T-helper 9 cell (primary cell): ENCODE measurements at places on chromosomes 6 and 20.

DNA sequence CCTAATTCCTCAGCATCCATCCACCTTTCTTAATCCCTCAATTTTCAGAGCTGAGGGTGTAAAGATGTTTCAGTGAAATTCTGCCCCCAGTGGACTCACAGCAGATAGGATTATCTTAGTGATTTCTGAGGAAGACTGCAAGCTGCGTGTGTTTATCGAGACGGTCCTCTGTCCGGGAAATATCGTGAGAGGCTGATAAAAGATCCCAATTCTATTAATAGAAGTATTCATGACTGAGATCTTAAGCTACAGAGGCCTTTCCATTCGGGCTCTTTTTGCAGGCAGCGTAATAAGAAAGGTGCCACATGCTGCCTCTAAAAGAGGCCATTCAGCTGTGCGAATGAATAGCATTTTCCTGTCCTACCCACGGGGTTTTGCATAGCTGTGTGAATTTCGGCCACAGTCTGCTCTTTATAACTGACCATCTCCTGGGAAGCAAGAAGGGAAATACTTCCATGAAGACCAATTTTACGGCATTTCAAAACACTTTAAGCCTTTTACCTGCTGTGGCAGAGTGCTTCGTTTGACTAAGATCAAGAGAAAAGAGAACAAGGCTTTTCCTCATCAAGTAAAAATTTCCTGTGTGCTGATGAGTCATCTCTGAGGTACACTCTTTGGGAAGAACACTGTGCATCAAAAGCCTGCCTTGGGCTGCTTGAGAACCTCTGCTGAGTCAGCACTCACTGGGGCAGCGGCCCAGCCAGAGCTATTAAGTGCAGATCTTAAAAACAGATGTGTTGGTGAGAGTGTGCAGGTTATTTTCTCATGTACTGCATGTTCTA lies 208.8 kb downstream of the ARHGAP18 start:
- DNase-seq = no peak

DNA sequence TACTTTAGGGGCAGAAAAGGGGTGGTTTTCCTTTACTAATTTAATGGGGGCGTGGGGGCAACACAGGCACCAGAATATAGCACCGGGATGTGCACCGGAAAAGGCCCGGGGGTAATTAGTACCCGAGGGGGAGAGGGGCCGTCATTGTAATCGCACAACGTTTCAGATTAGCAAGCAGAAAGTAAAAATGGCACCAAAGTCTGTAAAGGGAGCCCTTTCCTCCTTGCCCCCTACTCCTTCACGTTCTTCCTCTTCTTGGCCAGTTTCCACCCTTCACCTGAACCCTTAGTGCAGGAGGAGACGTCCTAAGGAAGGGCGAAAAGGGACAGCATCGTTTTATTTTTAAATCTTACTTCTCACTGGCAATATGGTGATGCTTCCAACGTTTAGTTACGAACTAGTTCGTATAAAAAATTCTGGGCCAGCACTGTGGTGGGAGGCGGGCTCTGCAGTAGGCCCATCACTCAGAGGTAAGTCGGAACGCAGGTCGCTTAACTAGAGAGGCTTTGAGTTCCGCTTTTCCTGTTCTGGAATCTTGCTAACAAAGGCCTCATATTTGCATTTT lies 742 bp upstream of the CEP85L start:
- no peak for DNase-seq

GRCh38 chr6:38396209-38396608 lies 243.5 kb downstream of the BTBD9 start:
- DNase-seq = no peak

DNA sequence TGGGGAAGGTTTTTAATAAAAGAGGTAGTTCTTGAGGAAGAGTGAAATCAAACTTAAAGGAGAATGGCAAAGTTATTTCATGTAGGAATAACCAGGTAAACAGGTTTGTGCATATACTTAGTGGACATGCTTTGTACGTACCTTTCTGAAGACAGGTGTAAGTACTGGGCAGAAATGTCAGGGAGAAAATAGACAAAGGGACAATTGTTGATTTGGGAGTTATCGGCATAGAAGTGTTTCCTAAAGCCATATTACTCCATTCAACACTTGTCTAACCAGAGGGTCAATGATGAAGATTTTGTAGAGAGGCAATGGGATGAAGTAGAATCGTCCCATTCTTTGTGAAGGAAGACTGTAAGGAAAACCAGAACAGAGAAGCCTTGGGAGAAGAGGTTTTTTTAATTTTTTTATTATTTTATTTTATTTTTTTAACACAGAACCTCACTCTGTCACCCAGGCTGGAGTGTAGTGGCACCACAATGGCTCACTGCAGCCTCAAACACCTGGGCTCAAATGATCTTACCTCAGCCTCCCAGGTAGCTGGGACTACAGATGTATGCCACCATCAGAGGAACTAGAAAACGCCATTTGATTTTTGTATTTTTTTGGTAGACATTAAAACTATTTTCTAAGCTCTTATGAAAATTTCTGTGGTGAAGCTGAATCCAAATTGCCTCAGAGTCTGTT lies 18.0 kb downstream of the SMAP1 start:
- no peak for DNase-seq

DNA sequence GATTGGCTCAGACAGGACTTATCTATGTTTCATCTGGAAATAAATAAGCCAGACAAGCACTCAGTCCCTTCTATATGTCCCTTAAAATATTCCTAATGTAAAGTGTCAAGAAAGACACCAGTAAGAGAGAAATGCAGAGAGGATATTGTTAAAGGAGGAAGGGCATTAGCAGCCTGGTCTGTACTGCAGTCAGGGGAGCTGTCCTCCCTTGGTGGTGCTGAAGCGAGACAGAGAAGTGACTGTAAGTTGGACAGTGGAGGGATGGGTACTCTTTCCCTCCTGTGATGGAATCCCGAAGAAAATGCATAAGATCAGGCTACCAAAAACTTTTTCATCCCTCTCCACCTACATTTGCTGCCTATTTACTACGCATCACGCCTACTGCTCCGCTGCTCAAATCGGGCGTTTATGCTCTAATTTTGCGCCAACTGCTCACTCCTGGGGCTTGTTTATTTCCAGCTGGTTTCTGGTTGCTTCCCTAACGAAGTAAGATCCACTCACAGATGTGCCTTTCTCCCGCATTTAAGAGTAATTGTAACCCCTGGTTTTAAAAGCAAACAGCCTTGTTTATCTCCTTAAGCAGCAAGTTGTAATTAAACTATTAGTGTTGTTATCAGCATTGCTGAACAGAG lies 35.2 kb downstream of the PHACTR1 start:
- no peak for DNase-seq

GRCh38 chr6:5338177-5338960 lies 77.1 kb downstream of the FARS2 start:
- DNase-seq = no peak

GRCh38 chr20:62761759-62762131 lies 34.5 kb upstream of the MRGBP start:
- DNase-seq = no peak

GRCh38 chr6:56955171-56956155 lies 556 bp downstream of the BEND6 start:
- DNase-seq = no peak

DNA sequence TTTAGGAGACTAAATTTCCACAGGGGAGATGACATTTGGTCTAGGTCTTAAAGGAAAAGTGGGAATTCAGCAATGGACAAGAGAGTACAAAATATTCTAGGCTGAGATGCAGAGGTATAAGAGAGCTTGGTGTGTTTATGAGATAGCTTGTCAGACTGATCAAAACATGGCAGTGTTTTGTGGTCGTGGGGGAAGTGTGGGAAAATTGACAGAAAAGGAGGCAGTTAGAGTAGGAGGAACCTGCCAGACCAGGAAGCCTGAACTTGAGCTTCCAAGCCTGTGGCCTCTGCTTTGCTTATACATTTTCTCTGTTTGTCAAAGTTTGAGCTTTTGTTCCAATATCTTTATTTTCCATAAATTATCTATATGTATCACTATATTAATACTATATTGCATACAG lies 69.5 kb upstream of the MAP3K7 start:
- no peak for DNase-seq

DNA sequence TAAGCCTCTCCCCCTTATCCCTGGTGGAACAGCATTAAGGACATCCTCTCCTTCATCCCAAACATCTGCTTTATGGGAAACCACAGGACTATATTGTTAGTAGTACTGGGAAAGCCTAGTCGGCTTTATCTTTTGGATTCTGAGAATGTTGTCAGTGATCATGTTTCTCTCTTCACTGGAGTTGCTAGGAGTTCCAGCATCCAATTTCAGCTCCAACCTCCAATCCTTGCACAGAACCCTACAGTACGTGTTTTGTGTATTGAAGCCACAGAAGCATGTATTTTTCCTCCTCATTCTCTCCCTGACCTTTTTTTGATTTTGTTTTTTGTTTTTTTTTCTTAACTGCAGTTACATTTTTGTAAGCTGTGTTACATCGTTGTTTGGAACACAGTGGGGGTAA lies 84.0 kb downstream of the PHACTR3 start:
- DNase-seq = no peak

DNA sequence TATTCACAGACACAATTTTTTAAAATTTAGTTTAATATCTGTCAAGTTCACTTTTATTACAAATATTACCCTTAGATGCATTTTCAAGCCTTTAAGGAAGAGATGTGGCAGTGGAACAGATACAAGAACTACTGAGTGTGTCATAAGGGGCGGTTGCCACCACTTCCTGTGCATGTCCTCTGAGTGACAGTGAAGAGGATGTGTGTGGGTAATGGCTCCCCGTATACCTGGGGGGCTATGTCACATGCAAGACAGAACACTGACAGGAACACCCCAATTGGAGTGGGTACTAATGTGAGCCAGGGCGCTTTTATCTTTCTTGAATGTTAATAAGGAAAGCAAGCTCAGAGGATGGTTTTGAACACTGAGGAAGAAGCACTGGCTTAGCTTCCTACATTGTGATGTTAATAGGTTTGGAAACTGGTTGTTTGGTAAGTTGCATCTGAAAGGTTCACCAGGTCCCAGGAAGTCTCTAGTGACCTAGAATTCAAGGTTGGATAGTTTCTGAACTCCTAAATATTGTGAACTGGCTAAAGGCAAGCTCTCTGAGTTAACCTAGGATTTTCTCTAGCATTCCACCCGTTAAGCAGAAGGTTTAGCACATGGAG lies 83.4 kb upstream of the ASF1A start:
- peak; percentile 45 for DNase-seq

DNA sequence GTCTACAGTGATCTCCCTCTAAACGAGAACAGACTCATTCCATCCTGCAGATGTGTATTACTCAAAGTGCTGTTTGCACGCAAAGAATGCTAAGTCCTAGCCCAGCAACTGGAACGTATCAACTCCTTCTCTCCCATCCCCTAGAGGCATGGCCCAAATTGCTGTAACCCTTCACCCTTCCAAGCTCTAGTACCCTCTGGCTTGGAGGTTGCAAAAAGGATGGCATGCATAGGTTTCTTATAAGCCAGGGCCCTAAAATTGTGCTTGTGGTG lies 71.5 kb upstream of the TGM3 start:
- DNase-seq = no peak

DNA sequence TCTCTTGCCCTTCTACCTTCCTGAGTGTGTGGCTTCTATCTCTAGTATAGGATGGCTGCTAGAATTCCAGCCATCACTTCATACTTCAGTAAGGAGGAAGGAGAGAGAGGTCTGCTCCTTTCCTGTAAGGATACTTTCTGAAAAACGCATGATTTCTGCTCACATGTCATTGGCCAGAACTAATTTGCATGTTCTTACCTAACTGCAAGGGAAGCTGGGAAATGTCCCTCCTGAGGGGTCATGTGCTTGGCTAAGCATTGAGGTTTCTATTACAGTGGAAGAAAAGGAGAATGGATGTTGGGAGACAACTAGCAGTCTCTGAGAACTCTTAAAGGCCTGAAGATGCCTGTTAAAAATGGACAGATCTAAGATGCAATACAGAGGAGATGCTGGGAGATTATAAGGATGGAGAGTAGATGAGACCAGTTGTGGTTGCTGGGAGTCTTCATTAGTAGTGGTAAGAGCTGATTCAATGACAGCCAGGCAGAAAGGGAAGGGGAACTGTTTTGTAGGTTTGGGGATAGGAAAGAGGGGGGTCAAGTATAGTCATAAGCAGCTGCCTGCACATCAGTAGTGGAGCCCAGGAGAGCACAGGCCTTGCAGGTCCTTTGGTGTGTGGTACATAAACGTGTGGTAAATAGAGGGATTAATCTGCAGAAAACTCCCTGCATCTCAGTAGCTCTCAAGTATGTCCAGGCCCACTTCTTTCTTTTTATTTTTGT lies 20.2 kb downstream of the CDS2 start:
- DNase-seq = no peak

DNA sequence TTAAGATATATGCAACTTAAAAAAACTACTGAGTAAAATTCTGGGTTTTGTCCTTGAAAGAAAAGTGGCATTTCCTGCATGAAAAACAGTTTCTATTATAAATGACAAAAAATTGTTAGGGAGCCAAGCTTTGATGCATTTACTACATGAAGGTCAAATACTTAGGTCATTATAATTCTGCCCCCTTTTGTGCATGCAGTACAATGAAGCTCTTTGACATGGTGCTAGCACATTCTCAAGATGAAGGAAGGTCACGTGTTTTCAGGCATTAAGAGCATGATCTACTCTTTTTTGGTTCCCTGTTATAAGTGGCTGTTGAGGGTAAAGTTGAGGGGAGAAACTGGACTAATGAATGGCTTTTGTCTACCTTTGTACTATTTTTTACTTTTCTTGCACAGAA lies 72.7 kb downstream of the FOXO3 start:
- no peak for DNase-seq

DNA sequence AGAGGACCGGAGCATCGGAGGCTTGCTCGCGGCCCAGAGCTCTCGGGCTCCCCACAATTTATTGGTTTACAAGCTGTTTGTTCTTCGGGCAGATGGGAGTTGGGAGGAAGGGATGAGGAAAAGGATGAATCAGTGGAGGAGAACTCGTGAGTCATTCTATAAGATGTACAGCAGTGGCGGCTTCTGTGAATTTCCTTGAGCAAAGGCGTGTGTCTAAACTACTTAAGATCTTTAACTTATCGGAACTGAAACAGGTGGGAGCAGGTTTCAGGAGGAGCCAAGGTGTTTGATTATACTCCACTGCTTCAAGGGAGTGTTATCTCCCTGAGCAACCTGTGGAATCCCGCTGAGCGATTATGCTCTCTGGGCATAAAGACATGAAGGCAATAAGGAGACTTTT lies 50.5 kb upstream of the IBTK start:
- no peak for DNase-seq

DNA sequence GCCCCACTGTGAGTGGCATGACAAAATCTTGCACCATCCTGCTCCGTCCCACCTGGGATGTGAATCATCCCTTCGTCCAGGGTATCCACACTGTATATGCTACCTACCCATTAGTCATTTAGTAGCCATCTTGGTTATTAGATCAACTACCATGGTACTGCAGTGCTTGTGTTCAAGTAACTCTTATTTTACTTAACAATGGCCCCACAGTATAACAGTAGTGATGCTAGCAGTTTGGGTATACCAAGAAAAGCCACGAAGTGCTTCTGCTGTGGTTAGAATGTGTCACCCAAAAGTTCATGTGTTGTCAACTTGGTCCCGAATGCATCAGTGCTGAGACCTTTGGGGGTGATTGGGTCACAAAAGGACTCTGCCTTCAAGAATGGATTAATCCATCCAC lies 11.7 kb downstream of the OSER1 start:
- DNase-seq = no peak

GRCh38 chr6:42332916-42333315 lies 115.3 kb upstream of the MRPS10 start:
- DNase-seq = no peak

- no peak for DNase-seq
Observed at GRCh38 chr6:85865420-85866369, 223.0 kb upstream of the SYNCRIP start.
